Heart right ventricle (tissue), 16 donors: ENCODE measurements at places on chromosomes 3 and 15. TPM values are rescaled to one million over a fixed set of nuclear protein-coding genes. Genes with fewer than 3 reads are reported as not detected.

GRCh38 chr3:117079997-117080396 is 370.4 kb downstream of the TUSC7 start:
- DNase-seq = no peak

- DNase-seq = peak; percentile 82
Measured at GRCh38 chr15:96356494-96357455, 26.3 kb downstream of the NR2F2 start.

- DNase-seq = no peak
Measured at GRCh38 chr15:35886765-35887164, 340.8 kb upstream of the DPH6 start.

- DNase-seq = no peak
Measured at GRCh38 chr3:114308377-114308776, 14.5 kb downstream of the TIGIT start.

- DNase-seq = no peak
Measured at GRCh38 chr15:78925956-78926743, 18.7 kb downstream of the CTSH start.

CKMT1B gene
- total RNA-seq = not detected

GOLGA8Q gene
- total RNA-seq = 5.4 TPM

PRSS50 gene
- total RNA-seq = not detected

STRA6 gene
- not detected for total RNA-seq
